ENCODE measurements at places on chromosomes 11 and 22. TPM values are rescaled to one million over a fixed set of nuclear protein-coding genes. Genes with fewer than 3 reads are reported as not detected.

TBX1 gene
- not detected for total RNA-seq

GPR83 gene
- total RNA-seq, result under 0.01 TPM

SLC35C1 gene
- total RNA-seq, result 4.3 TPM

DDTL gene
- 0.36 TPM for total RNA-seq

IL10RA gene
- total RNA-seq, result not detected

TEX54 gene
- not detected for total RNA-seq

PLEKHB1 gene
- total RNA-seq, result 0.36 TPM

CRACR2B gene
- total RNA-seq, result 0.54 TPM

OR52H1 gene
- 0.28 TPM for total RNA-seq

PHRF1 gene
- 12.2 TPM for total RNA-seq

ACR gene
- total RNA-seq, result not detected

DBX1 gene
- not detected for total RNA-seq

APOL1 gene
- 0.56 TPM for total RNA-seq

DNA sequence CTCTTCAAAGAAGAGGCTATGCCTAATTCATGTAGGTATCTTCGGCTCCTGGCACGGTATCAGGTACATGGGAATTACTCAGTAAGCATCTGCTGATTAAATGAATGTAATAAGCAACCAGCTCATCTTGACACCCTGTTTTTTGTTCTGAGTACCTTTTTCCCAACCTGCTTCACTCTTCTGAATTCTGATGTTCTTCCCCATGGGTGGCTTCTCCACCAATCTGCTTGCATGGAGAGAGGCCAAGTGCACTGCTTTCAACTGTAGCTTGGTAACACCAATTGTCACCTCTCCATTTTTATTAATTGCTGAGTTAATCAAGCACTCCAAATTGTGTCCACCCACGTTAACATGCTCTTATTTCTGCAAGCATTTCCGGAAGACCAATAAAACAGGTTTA is 40.5 kb downstream of the LARGE1 start:
- no peak for DNase-seq

DNA sequence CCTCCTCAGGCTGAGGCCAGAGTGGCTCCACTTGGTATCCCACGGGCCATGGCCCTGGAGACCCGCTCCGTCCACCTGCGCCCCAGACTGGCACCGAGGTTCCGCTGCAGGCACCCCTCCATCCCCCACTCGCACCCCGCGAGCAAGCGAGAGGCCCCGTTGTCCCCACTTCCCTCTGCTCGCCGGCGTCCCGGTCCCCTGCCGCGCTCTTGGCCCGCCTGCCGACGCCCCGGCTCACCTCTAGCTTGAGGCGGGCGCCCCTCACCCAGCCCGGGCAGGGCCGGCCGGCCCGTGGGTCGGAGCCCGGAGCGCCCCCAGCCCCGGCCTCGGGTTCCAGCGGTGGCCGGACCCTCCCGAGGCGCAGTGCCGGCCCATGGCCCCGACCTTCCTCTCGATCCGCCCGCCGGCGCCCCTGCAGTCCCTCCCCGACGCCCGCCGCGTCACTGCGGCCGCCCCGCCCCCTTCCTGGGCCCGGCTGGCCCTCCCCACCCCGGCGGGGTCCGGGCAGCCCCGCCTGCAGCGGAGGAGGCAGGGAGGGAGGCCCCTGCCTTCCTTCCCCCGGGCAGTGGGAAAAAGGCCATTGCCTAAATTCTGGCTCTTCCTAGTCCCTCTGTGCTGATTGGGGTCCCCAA is at the start of gene PITPNM1:
Gene PITPNM1 (minus strand): TSS at position 414 of the 632 bp plus-strand sequence. CDS start 1,183 bp downstream, outside the sequence.
- DNase-seq, result peak; percentile 24

DNA sequence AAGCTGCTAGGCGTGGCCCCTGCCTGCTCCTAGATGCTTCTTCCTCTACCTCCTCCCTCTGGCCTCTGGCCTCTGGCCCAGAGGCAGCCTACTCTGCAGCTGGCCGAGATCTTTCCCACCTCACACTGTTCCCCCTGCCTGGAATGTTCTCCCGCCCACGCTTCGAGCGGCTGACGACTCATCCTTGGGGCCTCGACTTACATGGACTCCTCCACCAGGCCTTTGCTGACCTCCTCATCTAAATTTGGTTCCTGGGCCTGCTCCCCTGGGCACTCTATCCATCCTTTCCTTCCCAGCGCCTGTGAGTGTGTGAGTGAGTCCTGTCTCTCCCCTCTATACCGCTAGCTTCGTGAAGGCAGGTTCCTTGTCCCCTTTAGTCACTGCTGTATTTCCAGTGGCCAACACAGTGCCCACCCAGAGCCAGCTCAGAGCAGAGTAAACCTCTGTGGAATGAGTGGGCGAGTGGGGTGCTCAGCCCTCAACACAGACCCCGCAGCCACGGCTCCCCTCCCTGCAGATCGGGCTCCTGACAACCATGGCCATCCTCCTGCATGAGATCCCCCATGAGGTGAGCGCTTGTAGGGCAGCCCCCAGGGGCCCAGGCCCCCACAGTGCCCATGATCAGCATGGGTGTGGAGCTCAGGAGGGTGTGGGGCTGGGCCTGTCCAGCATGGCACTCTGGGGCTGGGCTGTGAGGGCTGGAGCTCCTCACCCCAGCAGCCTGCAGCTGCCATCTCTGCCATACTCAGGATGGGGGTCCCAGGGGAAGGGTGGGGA is 5.7 kb downstream of the SLC39A13 start:
- peak; percentile 89 for DNase-seq

DNA sequence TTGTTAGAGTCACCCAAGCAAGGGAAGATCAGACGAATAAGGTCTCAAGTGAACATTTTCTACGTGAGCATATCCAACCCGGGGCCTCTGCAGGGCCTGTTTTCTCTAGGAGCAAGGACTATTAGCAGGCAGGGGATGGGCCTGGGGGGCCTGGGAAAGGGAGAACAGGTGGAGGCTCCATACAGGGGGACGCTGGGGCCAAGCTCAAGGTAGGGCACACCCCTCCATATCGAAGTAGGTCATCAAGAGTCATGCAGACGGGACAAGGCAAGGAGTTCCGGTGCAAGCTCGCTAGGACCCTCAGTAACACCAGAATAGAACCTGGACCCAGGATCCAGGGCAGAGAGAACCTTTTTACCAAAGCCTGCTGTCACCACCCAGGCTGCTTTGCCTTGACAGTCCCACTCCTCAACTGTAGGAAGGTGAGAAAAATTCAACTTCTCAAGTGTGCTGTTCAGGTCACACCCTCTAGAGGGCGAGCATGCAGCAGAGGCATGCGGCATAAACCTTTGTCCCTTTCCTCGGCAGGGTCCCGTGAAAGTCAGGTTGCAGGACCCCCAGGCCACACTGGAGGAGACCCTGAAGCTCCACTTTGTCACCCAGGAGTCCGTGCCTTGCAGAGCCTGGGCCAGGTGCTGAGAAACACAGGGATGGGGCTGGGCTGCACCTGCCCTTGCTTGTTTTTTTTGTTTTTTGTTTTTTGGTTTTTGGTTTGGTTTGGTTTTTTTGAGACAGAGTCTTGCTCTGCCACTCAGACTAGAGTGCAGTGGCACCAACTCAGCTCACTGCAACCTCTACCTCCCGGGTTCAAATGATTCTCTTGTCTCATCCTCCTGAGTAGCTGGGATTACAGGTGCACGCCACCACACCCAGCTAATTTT is 8.6 kb upstream of the APOBEC3B start:
- DNase-seq, result peak; percentile 17

GRCh38 chr11:1397146-1397861 is 7.6 kb downstream of the BRSK2 start:
- DNase-seq, result no peak

DNA sequence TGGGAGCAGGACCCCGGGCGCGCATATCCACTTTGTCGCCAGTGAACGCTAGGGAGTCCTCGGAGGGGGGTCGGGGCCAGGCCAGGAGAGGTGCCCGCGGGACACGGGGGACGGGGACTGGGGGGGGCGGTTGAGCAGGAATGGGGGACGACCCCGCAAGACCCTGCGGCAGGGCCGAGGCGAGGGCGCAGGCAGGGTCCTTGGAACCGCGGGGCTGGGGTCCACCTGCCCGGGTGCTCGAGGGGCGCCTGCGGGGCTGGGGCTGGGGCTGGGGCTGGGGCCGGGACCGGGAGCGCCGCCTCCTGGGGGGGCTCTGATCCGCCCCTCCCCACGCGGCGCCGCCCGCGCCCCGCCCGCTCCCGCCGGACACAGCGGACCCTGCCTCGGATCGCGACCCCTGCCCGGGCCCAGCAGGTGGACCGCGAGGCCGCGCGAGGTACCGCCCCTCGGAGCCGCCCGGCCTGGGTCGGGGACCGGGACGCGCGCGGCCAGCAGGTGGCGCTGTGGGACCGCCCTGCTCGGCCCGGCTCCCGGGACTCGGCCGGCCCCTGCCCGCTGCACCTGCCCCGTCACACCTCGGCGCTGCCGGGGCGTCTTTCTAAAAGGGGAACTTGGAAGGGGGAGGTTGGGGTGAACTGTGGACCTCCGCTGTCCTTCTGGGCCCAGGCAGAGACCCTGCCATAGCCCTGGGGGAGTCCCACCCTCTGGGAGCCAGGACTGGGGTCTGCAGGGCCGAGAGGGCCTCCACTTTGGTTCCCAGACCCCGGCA is 11.0 kb downstream of the CRELD2 start:
- DNase-seq, result no peak

GRCh38 chr11:1654388-1655167 is 25.0 kb downstream of the KRTAP5-5 start:
- DNase-seq, result no peak

- DNase-seq, result no peak
Observed at GRCh38 chr11:125175896-125176575, 11.5 kb downstream of the PKNOX2 start.

GRCh38 chr11:19772480-19772879 is 59.8 kb downstream of the NAV2 start:
- DNase-seq, result no peak

DNA sequence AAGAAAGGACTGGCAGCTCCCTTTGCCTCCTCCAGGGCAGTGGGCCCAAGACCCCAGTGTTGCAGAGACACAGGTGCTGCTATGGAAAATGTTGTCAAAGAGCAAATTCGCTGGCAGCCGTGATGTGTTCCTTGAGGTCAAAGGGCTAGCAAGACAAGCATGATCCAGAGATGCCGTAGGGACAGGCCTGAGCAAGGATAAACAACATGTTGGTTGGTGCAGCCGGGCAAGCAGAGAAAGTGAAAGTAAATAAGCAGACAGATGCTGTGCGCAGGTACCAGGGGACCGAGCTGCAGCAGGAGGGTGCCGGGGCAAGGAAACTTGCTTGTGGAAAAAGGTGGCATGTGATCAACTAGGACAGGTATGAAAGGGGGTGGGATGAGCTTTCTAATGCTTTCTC is 125.5 kb upstream of the NECTIN1 start:
- no peak for DNase-seq

GRCh38 chr11:104967534-104968354 is 630 bp downstream of the CASP4 start:
- DNase-seq, result peak; percentile 16

GRCh38 chr11:94732617-94733281 is 35.4 kb upstream of the AMOTL1 start:
- peak; percentile 87 for DNase-seq

- no peak for DNase-seq
Observed at GRCh38 chr11:69721106-69721505, 17.3 kb upstream of the FGF19 start.

- DNase-seq, result no peak
Observed at GRCh38 chr22:19871845-19872778, 17.4 kb upstream of the GNB1L start.

- peak; percentile 15 for DNase-seq
Observed at GRCh38 chr22:31895411-31896123, 48.8 kb upstream of the YWHAH start.

DNA sequence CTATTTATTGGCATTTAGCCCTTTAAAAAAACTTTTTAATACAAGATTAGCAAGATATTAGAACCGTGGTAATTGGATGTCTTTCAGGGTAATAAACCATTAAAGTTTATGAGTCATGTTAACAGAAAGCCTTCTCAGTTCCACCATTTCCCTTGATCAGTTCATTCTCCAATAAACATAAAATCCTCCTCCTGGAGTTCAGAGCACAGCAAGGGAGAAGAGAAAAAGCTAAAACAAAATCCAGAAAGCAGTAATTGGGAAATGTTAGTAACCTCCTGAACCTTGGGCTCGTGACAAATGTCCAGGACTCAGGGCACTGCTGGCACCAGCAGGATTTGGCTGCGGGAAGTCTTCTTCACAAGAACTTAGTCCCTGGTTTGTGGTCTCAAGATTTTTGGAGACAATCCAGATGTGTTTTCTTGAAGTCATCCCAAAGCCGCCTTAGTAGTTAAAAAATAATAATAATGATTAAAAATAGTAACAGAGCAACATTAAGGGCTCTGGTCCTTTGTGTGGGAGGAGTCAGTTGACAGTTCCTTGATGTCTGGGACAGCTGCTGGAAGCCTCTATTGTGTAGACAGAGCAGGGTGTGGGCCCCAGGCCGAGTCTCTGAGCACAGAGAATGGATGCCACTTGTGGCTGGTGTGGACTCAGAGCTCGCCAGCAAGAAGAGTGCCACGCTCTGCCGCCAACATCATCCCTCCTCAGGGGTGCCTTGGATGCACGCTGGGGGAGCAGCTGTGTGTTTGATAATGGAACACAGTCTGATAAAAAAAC is 43.4 kb upstream of the PITPNB start:
- DNase-seq, result peak; percentile 21

DNA sequence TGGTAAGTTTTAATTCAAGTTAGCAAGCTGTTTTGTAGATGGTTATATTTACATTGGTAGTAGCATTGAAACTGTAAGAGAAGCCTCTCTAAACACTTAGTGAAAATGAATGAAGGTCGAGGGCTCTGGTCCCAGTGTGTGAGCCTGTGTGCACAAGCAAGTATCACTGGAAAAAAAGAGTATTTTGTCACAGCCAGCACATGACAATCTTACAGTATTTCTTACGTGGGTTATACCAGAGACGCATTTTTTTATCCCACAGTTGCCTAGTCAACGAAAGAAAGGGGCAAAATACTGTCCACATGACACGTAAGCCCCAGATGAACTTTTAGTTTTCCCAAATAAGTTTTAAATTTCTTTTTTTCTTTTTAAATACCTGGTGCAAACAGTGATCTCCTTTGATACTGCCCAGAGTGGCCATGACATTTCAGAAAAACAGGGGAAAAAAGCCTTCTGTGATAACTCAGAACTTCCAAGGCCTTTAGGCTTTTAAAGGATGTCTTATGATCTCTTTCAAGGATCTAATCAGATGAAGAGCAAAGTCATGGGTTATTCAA is 23.5 kb downstream of the RAB38 start:
- DNase-seq, result no peak

DNA sequence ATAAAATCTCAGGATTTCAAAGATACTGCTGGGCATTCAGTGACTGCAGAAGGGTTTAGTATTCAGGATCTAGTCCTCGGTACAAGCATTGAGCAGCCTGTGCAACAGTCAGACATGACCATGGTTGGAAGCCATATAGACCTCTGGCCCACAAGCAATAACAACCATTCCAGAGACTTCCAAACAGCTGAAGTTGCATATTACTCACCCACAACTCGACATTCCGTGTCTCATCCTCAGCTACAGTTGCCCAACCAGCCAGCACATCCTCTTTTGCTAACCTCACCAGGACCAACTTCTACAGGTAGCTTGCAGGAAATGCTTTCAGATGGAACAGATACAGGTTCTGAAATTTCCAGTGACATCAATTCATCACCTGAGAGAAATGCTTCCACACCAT is 156.8 kb downstream of the C11orf91 start:
- peak; percentile 53 for DNase-seq

- DNase-seq, result no peak
Observed at GRCh38 chr11:63621071-63621470, 6.8 kb upstream of the PLAAT3 start.

GRCh38 chr11:97229936-97230335 is 840.1 kb downstream of the JRKL start:
- no peak for DNase-seq
